C1 segment of cervical spinal cord (tissue), 14 donors: ENCODE measurements at places on chromosomes 2 and 18.
A peak's percentile ranks its signal among the peaks of the same experiment; 100 is the strongest.

GRCh38 chr2:16665748-16666448 lies at the start of gene CYRIA:
Gene CYRIA (minus strand): TSS chr2:16665834. CDS start chr2:16588119, 77,715 bp downstream.
- DNase-seq = peak; percentile 81

GRCh38 chr2:60498127-60498815 lies 55.2 kb downstream of the BCL11A start:
- no peak for DNase-seq

DNA sequence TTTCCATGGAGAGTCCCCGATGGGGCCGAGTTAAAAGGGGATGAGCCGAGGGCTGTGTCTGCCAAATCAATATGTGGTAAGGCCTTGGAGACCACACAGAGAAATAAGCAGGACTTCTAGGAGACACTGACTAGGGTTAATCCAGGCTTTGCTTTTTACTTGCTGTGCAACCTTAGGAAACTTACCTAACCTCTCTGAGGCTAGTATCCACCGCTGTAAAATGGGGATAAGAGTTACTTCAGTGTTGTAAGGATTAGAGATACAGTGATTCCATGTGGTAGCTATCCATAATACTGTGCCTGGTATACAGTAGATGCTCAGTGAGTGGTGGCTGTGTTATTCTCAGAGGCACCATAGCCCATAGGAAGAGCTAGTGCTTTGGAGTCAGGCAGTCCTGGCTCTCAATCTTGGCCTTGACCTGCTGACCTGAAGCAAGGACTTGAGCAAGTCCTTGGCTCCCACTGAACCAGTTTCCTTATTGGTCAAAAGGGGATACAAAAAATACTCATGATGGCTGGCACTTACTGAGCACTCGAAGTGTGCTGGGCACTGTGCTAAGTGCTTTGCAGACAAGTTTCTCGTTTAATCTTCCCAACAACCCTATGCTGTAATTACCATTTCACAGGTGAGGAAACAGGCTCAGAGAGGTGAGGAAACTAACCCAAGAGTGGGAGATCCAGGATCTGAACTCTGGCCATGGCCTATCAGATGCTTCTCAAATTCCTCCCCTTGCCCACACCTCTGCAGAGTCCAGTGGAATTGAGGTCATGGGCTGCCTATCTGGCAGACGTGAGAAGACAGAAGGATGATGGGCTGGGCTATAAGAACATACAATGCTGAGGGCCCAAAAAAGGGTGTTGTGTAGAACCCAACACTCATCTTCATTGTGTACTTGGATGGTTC lies 12.0 kb upstream of the DES start:
- DNase-seq = no peak

DNA sequence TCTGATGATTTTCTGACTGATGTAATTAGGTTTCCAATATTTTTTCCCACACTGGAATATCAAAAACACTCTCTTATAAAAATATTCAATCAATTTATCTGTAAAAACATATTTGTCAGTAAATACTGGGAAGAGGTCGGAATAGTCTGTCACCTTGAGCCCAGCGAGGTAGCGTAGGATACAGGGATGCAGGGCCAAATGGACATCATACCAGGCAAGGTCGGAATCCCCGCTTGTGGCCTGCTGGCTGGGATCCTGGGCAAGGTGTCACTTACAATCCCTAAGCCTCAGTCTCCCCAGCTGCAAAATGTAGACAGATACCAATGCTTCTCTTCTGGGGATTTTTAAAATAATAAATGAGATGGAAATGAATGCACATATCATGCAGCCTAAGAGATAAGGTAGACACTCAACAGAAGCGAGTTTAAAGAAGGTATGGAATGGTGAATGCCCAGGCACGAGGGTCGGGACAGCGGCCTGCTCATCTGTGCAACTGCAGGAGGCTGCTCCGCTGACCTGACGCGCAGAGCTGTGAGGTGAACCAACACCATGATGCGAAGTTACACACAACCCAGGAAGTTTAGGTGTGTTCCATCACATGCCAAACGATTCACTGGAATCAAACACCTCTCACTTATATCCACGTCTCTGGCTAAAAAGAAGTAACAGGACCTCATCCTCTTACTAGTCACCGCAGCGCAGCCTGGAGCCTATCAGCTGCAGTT lies 98.2 kb downstream of the EIPR1 start:
- no peak for DNase-seq

- no peak for DNase-seq
These were observed 60.8 kb downstream of the ST3GAL5 start for GRCh38 chr2:85827879-85828569.
